ENCODE measurements at places on chromosomes 13 and 19.

GRCh38 chr13:95660981-95661581 lies 15.9 kb upstream of the DNAJC3 start:
- peak; percentile 70 for DNase-seq

- no peak for DNase-seq
Measured at GRCh38 chr13:49326222-49326917, 78.6 kb downstream of the CDADC1 start.

DNA sequence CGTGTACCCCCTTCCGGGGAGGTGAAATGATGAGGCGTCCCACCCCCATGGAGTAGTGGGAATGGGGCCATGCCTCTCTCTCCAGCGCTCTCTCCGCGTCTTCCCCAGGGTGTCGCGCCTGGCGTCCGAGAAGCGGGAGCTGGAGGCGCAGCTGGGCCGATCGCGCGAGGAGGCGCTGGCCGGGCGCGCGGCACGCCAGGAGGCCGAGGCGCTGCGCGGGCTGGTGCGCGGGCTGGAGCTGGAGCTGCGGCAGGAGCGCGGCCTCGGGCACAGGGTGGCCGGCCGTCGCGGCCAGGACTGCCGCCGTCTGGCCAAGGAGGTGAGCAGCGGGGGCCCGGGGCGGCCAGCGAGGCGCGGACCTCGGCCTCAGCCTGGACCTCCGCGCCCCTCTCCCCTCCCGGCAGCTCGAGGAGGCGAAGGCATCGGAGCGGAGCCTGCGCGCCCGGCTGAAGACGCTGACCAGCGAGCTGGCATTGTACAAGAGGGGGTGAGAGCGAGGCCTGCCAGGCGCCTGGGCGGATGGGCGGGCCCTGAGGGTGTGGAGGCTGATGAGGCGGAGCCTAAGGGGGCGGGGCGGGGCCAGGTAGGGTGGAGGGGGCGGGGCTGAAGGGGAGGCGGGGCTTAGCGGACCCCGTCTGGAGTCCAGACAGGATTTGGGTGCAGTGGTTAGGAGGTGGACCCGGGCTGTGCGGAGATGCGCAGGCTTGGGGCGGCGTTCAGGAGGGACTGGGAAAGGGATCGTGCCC lies 7.7 kb downstream of the PGLYRP1 start:
- peak; percentile 59 for DNase-seq

DNA sequence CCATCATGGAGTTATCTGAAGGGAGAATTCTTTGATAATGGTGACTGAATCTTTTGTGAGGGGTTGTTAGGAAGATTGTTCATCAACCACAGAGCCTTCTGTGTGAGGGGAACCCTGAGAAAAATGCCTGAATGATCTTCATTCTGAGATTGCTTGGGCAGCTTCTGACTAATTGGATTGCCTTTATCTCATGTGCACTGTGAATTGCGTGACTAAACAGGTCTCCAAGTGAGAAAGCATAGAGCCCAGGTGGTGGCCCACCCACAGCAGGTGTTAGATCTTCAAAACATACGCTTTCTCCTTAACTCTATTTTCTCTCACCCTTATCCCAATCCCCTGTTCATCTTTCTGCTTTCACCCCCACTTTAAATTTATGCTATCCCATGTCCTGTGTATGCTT lies 58.3 kb downstream of the DOCK9 start:
- DNase-seq: no peak

DNA sequence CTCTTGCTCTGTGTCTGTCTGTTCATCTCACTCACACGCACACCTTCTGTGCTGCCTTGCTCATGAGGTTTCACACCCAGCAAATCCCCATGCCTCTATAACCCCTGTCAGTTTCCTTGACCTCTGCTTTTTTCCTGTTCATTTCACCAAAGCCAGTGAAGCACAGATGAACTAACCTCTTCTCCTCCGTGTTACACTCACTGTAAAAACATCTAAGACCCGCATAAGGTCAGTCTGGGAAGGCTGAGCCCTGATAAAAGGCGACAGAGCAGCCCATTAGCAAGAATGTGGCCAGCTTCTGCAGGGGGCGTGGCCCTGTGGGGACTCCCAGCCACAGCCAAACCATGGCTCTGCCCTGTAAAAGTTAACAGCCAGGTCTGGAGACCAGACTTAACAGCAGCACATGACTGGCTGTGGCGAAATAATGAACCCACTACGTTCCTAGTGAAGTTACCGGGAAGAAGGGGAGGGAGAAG lies 42.8 kb upstream of the NPAS1 start:
- DNase-seq: peak; percentile 96

GRCh38 chr13:95457294-95457693 lies 95.2 kb upstream of the CLDN10 start:
- no peak for DNase-seq

DNA sequence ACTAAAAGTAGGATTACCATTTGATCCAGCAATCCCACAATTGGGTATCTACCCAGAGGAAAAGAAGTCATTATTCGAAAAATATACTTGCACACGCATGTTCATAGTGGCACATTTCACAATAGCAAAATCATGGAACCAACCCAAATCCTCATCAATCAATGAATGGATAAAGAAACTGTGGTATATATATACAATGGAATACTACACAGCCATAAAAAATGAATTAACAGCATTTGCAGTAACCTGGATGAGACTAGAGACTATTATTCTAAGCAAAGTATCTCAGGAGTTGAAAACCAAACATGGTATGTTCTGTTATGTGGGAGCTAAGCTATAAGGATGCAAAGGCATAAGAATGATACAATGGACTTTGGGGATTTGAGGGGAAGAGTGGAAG lies 3.0 kb downstream of the ZNF708 start:
- DNase-seq: no peak

DNA sequence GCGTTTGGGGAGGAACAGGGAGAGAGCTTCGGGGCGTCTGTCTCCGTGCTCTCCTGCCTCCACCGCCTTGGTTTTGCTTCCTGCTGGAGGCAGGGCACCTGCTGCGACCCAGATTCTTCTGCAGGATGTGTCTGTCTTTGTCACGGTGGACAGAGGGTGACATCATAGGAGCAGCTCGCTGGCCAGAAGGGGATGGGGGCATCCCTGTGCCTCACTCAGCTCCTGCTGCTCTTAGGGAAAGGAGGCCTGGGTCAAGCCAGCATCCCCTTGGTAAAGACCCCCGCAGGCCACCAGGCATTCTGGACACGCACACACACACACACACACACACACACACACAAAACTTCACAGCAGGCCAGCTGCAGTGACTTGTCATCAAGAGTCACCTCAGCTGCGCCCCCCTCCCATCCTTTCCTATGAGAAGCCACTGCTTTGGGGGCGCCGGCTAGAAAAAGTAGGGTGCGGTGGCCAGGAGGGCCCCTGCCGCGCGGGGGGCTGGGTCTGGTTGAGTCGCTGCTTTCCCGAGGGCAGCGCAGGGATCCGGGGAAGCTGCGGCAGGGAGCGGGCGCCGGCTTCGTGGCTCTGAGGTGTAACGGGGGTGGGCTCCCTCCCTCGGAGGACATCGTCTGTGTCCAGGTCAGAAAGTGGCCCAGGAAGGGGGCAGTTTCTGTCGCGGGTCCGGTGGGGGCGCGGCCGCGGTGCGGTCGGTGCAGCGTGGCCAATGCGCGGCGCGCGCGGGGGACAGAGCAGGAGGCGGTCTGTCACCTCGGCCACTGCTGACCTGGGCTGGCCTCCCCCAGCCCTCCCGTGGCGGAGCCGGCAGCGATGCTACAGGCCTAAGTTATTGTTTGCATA lies 15.8 kb upstream of the NPAS1 start:
- DNase-seq: no peak

DNA sequence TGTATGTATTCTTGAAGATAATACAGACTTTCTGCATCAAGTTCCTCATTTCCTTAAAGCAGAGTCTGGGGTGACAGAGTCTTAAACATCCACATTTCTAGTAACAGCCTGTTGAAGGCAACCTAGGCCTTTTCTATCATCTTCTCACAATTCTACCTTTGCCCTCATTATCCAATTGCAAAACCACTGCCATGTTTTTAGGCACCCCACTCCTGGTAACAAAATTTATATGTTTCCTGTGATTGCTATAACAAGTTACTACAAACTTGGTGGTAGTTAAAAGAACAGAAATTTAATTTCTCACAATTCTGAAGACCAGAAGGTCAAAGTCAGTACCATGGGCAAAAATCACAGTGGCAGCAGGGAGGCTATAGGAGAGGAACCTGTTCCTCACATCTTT lies 33.1 kb downstream of the TUBA3C start:
- DNase-seq: no peak

DNA sequence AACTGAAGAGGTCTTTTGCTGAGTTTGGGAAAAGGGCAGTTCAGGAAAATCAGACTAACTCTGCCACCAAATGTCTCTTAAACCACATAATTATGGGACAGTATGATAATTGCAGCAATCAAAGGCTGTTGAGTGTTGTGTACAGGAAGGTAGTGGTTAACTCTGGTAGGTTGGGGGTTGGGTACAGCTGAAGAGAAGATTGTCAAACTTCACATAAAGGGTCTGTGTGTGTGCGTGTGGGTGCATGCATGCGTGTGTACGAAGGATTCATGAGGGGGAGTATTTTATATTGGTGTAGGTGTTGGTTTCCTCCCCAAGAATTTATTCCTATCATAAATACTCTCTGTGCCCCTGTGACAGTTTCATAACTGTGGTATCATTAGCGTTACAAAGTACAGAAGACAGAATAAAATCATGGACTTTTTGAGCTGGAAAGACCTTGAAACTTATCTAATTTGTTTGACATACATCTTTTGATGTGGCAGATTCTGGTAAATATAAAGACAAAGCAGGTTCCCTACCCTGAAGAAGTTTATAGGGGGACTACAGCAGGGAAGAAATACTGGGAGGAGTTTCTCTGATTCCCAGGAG lies 94.1 kb downstream of the PCCA start:
- no peak for DNase-seq
